Fibroblast of skin of left quadriceps (primary cell): ENCODE measurements at places on chromosomes 2 and 18.

DNA sequence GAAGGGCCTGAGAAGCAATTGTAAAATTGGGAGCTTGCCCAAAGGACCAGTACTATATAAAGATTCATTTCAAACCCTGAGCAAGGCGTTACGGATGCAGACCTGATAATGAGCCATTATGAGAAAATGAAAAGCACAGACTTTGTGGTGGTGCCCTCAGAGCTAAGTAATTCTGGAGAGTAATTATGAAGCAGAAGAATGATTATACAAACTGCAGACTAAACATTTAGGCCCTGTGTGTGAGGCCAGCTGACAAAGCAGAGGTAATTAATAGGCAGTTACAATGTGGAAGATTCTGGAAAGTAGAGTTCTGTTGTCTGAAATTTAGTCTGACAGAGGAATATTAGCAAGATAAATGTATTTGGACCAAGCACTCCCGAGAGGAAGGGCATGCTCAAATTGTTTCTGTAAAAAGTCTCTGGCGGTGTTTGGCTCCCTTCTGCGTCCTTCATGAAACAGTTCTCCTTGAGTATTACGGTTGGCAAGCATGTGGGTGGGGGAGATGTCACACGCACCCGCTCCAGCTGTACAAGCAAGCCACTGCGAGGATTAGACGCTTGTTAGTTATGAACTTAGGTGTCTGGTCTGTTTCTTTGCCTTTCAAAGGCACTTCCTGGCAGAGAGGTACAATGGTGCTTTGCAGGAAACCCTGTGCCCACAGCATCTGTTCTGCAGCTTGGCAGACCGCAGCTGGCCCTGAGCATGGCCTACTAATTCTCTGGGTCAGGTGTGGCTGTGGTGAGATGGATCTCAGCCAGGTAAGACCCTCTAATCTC lies 45.5 kb downstream of the CDC42EP3 start:
- no peak for DNase-seq

- DNase-seq, result no peak
Measured at GRCh38 chr2:186460465-186460864, 25.6 kb upstream of the ZC3H15 start.

- no peak for DNase-seq
Measured at GRCh38 chr2:100628506-100628905, 65.7 kb downstream of the PDCL3 start.

- no peak for DNase-seq
Measured at GRCh38 chr2:8977758-8978157, 25.7 kb downstream of the MBOAT2 start.

GRCh38 chr2:88871336-88871735 lies 179.9 kb downstream of the RPIA start:
- no peak for DNase-seq

GRCh38 chr2:238989484-238989883 lies 141.6 kb downstream of the TWIST2 start:
- DNase-seq, result no peak

GRCh38 chr2:189336276-189336975 lies 104.8 kb upstream of the WDR75 start:
- DNase-seq, result no peak

GRCh38 chr2:7450188-7450832 lies 533.1 kb downstream of the RNF144A start:
- DNase-seq, result no peak

GRCh38 chr2:189444322-189444721 lies 3.0 kb downstream of the WDR75 start:
- DNase-seq, result no peak
